GM12878 (cell line): ENCODE measurements at places on chromosomes 3 and 15. TPM values are rescaled to one million over a fixed set of nuclear protein-coding genes. Genes with fewer than 3 reads are reported as not detected.
A peak's percentile ranks its signal among the peaks of the same experiment; 100 is the strongest.

Gene PLSCR1
- polyA plus RNA-seq: 34.0 and 36.8 TPM in 2 replicates

Gene CACNA2D3
- polyA plus RNA-seq: not detected in 2 replicates

GRCh38 chr3:152517502-152517901 lies 248.8 kb downstream of the MBNL1 start:
- no peak for DNase-seq

DNA sequence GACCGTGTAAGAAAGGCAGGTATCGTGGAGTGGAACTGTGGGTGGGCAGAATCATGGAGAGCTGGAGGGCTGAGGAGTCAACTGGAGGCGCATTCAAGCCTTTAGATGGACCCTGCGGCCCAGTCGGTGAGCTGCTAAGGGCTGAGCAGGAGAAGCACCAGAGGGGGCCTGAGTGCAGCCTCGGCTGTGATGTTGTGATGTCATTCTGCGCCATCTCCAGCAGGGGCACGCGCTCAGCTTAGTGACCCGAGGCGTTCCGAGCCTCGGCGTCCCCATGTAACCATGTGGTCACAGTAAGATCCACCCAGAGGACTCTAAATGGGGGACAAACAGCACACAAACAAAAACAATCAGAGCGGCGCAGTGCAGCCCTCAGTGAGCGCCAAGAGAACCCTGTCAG lies 76.8 kb downstream of the VGLL4 start:
- no peak for DNase-seq

- DNase-seq: no peak
Measured at GRCh38 chr3:16476636-16477035, 36.9 kb downstream of the RFTN1 start.

Gene PTX3
- polyA plus RNA-seq: 0.11 TPM in 1 of 2 replicates, not detected in the other

DNA sequence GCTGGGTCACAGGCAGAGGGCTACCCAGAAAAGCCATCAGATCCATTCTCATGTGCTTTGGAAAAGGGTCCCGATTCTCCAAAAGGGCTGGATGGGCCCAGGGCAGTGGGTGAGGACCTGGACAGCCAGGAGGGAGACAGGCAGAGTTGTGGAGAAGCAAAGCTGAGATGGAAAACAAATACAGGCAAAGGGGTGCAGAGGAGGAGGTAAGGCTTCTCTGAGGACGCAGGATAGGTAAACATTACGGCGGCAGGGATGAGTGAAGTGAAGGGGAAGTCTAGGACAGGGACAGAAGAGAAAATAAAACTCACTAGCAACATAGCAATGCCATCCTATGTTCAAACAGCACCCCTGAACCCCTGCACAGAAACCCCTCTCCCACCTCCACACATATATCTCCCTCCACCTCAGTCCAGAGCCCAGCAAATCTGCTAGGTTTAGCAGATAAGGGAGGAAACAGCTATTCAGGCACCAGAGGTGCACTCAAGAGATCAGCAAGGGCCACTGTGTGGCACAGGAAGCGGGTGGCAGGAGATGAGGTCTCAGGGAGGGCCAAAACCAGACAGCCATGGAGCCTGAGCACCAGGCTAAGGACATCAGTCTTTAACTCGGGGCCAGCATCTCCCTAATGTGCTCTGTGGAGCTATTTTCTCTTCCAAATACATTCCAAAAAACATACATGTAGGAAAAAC lies 51.3 kb downstream of the HOMER2 start:
- DNase-seq: no peak

Gene EOGT
- polyA plus RNA-seq: 5.4 and 6.3 TPM in 2 replicates

Gene SPINK8
- polyA plus RNA-seq: not detected in 2 replicates

DNA sequence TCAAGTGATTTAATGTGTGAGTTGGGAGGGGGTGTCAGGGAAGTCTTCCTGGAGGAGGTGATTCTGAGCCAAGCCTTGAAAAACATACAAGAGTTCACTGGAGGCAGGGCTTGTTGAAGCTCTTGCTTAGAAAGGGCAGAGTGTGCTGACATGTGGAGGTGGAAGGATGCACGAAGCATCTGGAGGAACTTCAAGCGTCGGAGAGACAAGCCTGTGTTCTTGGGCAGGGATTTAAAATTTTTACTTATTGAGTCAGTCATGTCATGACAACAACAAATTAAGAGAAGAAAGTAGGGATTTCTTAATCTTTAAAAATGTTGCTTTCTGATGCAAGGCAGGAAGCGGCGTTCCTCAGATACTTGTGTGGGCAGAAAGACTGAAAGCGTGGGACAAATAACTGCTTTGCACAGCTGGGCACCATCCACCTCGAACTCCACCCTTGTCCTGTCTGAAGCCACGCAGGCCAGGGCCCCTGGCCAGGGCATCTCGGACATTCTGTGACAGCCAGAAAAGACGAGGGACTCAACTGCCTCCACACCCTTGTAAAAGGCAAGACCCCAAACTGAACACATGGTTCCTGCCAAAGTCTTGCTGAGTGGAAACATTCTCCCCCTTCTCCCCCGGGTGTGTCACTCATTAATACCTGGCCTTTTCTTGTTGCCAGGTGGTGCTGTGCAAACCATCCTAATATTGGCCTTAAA lies 6.9 kb upstream of the IL16 start:
- DNase-seq: no peak

DNA sequence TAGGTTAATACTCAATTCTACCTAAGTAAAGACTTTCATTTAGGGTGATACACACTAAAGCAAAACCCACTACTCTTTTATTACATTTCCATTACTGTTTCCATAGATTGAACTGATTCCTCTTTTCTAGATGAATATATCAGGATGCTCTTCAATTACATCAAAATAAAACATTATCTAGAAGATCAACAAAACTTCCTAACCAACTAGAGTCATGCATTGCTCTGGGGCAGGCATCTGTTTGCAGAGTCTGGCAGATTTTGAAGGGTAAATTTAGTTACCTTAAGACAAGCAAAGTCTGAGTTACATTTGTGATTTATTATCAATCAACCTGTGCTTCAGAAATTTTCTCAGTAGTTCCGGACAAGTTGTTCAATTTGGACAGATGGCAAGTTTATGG lies 117.1 kb downstream of the NEK11 start:
- no peak for DNase-seq

Gene FBN1
- 2.2 and 3.8 TPM in 2 replicates for polyA plus RNA-seq

Gene PRKCD
- polyA plus RNA-seq: 55.6 and 56.8 TPM in 2 replicates

DNA sequence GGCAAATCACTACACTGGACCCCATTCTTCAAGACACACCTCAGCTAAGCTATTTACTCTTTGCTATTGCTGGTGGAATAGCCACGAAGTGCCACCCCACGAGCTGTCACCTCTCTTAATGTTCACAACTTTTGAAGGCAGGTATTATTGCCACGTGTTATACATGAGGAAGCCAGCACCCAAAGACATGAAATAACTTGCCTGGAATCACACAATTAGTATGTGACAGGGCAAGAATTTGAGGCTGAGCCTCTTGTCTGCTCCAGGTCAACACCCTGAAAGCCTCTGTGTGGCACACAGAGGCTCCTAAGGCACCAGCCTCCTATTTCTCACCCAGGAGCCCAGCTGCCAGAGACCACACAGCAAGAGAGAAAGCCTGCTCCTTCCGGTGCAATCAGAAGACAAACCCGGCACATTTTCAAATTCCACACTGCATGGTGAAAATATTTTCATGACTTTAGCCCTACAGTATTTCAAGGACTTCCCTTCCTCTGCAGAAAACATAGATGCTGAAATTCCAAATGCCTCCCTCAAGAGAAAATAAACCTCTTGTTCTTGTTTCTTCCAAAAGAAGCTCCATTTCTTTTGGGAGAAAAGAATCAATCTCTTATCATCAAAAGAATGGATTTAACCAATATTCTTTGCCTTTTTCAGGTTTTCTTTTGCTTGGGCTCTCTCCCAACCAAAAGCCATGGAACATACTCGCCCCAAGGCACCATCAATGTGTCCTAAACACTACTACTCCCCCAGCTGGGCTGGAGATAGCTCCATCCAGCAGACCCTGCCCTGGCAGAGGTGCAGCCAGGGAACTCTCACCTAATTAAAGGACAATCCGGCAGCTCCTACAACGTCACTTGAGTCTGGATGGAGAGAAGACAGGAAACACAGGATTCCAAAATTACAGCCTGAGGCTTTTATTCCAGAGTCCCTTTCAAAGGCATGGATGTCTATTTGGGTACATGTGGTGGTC lies 84.7 kb upstream of the THBS1 start:
- no peak for DNase-seq

Gene CTDSPL
- not detected in 2 replicates for polyA plus RNA-seq

Gene ALDH1L1
- polyA plus RNA-seq: 0.40 and 0.51 TPM in 2 replicates

- DNase-seq: no peak
Measured at GRCh38 chr3:120928991-120929390, 21.0 kb downstream of the STXBP5L start.

Gene SPG11
- 31.9 and 34.3 TPM in 2 replicates for polyA plus RNA-seq

Gene ITPKA
- polyA plus RNA-seq: 0.12 and 0.46 TPM in 2 replicates

GRCh38 chr3:131975047-131975446 lies 59.8 kb downstream of the CPNE4 start:
- no peak for DNase-seq

DNA sequence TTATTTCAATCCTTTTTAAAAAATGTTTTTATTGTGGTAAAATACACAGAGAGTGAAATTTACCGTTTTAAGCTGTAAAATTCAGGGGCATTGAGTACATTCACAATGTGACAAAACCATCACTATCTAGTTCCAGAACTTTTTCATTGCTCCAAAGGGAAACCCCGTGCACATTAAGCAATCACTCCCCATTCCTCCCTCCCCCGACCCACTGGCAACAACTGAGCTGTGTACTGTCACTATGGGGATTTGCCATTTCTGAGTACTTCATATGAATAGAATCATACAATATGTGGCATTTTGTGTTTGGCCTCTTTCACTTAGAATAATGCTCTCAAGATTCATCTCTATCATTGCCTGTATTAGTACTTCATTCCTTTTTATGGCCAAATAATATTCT lies 45.5 kb upstream of the BOC start:
- DNase-seq: no peak

Gene SEC11A
- 147 and 154 TPM in 2 replicates for polyA plus RNA-seq

Gene LMAN1L
- not detected in 2 replicates for polyA plus RNA-seq

GRCh38 chr15:41772720-41773331 lies 1.5 kb upstream of the MAPKBP1 start:
- peak; percentile 65 for DNase-seq

DNA sequence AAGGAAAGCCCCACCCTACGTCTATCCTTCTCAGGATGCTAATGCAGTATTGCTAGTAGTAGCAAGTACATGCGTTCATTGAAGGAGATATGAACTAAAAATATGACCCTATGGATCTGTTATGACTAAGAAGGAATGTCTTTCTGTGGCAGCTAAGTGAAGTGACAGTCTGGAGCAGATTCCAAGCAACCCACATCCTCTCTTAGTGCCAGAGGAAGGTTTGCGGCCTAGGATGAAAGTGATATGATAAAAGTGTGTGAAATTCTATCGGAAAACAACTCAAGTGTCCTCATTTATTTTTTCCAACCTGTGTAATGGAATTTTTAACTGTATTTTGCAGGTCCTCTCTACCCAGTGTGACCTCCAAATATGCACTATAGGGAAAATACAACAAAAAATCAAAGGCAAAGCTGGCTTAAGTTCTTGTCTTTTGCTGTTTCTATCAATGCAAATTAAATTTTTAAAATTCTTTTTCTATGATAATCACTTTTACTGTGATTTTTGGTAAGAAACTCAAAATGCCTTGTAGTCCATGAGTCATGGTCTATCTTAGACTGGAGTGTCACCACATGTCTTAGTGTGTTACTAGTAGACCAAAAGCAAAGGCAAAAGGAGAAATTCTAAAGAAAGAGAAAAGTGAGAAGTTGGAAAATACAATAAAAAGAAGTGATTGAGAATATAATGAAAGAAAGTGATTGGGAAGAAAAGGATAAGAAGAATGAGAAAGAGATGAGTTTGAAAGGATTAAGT lies 161.2 kb upstream of the TMCO5A start:
- no peak for DNase-seq

Gene EAF1
- polyA plus RNA-seq: 11.9 and 13.0 TPM in 2 replicates

DNA sequence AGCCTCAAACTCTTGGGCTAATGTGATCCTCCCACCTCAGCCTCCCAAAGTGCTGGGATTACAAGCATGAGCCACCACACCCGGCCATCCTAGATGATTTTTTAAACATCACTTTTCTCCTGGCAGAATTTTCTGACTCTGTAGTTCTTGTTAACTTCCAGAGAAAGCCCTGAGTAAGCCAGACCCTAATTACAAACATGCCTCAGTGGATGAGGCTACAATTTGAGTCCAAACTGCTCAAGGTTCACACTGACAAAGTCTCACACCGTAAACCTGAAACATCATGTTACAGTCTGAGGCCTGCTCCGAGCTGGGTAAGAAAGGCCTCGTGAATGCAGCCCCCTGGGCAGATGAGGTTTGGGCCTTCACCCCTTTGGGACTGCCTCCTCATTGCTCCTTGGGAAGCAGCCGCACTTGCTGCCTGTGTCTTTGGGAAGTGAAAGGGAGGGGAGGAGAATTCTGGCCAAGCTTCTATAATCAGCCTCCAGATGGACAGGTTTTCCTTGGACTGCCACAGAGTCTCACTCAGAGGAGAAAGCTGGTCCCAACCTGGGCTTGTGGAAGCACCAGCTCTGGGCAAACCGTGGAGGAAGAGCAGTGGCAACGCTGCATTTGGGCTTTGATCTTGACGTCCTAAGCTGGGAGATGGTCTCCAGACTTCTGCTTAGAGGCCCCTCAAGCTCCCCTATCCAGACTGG lies 46.0 kb downstream of the CA12 start:
- DNase-seq: no peak

Gene GREM1
- 0.08 TPM in 2 replicates for polyA plus RNA-seq

Gene ARPP21
- not detected in 2 replicates for polyA plus RNA-seq

- no peak for DNase-seq
Measured at GRCh38 chr3:122498152-122498551, 16.6 kb downstream of the KPNA1 start.

Gene CKMT1A
- polyA plus RNA-seq: not detected in 2 replicates

DNA sequence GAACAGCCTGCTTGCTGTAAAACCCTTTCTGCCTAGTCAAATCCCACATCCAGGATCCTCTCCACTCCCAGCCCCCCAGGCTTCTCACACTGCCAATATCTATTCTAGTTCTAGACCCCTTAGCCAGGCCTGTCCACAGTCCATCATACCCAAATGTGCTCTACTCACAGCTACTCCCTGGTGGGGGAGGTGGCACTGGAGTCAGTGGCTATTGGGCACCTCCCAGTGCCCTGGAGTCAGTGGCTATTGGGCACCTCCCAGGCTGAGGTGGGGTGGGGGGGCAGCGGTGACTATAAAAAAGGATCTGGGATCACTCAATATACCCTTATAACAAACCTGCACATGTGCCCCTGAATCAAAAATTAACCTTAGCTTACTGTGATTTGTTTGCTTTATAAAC lies 773 bp upstream of the DISP2 start:
- DNase-seq: no peak
